ENCODE measurements at places on chromosomes 6 and 20.

DNA sequence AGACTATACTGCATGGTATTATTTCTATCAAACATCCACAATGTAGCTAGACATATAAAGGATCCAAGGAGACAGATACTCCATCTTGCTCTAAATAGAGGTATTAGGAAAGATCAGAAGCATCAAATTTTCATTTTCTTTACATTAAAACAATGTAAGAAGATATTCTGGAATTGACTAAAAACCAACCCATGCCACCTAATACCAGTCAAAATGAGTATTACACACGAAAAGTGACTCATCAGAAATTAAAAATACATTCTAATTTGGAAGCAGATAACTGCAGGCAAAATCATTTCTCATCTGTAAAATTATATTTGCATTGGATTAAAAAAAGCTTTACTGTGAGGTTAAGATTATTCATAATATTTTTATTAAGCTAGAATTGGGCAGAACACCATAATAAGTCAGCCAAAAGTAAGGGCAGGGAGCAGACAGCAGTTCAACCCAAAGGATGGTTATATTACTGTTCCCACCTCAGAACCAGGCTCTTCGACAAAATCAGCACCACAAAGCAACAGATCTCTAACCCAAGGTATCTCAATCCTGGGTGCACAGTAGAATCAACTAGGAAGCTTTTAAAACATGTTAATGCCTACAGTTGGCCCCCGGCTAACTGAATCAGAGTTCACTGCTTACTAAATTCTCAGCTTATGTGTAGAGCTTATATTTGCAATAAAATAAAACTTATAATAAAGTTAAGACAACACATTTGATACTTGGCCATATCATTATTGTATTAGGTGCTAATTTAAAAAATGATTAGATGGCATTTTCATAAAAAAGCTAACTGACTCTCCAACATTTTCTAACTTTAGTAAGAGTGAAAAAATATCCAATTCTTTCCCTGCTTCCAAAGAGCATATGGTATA is 35.2 kb downstream of the SAMD3 start:
- DNase-seq: no peak

- DNase-seq: no peak
Observed at GRCh38 chr6:76779068-76779467, 684.2 kb downstream of the HTR1B start.

DNA sequence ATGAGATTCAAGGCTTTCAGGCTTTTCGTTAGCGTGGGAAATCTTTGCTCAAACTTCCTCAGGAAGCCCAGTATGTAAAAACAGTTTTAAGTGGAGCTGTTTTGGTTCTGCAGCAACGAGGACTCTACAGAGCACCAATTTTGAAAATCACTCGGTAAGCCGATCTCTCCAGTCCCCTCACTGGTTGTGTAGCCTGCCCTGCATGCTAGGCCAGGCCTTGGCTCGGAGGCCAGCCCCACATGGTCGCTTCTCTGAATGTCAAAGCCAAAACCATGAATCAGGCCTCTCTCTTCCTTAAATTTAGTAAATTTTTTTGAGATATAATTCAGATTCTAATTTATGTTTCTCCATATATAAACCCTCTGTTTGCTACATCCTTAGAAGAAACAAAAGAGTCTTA is 108.0 kb downstream of the CHD6 start:
- DNase-seq: no peak

- DNase-seq: no peak
Observed at GRCh38 chr6:137949686-137950390, 82.8 kb downstream of the TNFAIP3 start.

- DNase-seq: no peak
Observed at GRCh38 chr6:119161438-119161837, 83.0 kb upstream of the FAM184A start.

- no peak for DNase-seq
Observed at GRCh38 chr6:41335296-41335695, at the start of gene NCR2. NCR2 (plus strand) TSS chr6:41335608; CDS start chr6:41335877, 269 bp downstream.

GRCh38 chr6:14386668-14387067 is 269.1 kb downstream of the CD83 start:
- no peak for DNase-seq

DNA sequence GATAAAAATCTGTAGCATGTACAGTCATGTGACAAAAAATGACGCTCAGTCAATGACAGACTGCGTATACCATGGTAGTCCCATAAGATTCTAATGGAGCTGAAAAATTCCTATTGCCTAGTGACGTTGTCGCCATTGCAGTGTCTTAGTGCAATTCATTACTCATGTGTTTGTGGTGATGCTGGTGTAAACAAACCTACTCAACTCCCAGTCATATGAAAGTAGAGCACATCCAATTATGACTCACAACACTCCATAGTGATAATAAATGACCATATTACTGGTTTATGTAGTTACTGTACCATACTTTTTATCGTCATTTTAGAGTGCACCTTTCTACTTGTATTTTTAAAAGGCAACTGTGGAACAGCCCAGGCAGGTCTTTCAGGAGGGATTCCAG is 45.0 kb downstream of the TFAP2A start:
- no peak for DNase-seq

DNA sequence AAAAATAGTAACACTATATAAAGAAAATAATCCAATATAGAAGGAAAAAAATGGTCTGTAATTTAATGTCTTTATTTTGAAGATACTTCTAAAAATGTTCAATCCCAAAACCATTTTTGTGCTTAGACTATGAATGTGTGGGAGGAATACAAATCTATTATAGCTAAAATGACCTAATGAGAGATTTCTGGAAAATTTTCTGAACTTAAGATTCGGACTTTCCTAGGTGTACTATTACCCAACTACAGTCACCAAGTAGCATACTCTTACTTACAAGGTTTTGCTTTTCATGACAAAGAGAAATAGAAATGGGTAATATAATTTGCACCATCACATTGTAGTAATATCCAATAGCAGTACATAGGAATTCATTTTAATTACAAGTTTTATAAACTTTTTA is 29.9 kb downstream of the MAP3K7 start:
- DNase-seq: no peak

DNA sequence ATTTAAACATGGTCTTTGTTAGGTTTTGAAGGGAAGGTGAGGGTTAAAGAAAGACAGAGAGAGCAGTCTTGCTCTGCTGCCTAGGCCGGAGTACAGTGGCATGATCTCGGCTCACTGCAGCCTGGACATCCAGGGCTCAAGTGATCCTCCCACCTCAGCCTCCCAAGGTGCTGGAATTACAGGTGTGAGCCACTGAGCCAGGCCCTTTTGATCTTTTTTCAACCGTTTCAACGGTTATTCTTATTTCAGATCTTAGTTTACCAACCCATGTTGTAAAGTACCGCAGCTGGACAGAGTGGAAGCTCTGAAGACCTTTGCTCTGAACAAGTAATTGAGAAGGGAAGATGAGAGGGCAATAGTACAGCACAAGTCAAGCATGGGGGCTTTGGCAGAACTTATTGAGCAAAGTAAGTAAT is 1.2 kb upstream of the SRPK1 start:
- no peak for DNase-seq

GRCh38 chr6:52724042-52724405 is 39.3 kb downstream of the GSTA2 start:
- no peak for DNase-seq

DNA sequence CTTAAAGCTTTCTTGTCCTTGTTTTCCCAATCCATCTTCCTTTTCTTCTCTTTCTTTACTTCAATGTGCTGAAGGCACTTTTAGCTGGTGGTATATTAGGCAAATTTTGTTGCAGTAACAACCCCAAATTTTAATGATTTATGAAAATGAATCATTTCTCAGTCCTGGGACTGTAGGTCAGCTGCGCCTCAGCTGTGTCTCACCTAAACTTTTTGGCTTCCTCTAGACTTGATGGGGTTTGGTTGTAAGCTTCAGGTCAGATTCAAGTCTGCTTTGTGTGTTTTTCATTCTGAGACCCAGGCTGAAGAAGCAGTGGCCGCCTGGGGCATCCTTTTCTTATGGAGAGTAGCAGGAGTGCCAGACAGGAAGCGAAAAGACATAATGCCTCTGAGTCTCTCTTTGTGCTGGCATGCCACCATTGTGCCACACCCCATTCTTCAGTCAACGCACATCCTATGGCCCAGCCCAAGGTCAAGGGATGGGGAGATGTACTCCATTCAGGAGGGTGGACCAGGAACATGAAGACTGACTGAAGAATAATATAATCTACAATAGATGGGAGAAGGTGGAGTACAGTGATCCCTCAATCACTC is 28.9 kb upstream of the CD83 start:
- DNase-seq: no peak

DNA sequence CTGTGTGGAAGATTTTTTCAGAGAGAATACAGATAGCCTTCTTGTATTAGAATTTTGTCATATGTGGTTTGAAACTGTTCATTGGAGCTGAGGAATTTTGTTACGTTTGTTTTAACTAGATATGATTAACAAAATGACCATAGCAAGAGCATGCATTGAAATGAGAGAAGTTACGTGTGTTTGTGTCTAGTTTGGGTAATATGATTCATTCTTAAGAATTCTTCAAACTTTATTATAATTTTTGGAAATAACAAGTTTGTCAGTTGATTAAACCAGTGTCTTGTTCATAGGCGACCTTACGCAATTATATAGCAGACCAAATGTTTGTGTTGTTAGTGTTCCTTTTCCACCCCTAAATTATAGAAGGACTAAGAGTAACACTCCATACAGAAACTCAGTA is 5.5 kb downstream of the GMNN start:
- DNase-seq: no peak

GRCh38 chr6:17486680-17487079 is 93.3 kb downstream of the CAP2 start:
- no peak for DNase-seq

- no peak for DNase-seq
Observed at GRCh38 chr6:140183881-140184280, 809.4 kb upstream of the CITED2 start.
